ENCODE measurements at places on chromosomes 16 and 17. TPM values are rescaled to one million over a fixed set of nuclear protein-coding genes. Genes with fewer than 3 reads are reported as not detected.

DNA sequence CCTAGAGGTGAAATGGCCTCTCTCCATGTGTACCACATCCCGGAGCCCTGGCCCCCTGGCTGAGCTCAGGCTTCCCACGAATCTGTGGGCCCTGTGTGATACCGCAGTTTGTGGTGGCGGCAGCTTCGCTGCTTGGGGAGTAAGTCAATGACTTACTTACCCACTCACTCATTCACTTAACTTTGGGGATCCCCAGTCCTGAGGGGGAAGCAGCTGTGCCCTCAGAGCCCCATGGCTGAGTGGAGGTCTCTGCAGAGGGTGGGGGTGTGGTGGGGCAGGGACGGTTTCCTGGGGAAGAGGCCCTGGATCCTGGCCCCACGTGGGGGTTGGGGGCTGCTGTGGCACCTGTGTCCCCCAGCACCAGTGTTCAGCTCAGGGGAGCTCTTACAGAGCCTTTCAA lies 13.2 kb downstream of the KCNJ12 start:
- H3K4me3 ChIP-seq = no peak overlapping the region
- no peak overlapping the region for H3K27ac ChIP-seq
- no peak for DNase-seq
- no peaks in the 10 kb centered on the region for H3K36me3 ChIP-seq
- peaks cover 7% of the 10 kb centered on the region for H3K27me3 ChIP-seq

DNA sequence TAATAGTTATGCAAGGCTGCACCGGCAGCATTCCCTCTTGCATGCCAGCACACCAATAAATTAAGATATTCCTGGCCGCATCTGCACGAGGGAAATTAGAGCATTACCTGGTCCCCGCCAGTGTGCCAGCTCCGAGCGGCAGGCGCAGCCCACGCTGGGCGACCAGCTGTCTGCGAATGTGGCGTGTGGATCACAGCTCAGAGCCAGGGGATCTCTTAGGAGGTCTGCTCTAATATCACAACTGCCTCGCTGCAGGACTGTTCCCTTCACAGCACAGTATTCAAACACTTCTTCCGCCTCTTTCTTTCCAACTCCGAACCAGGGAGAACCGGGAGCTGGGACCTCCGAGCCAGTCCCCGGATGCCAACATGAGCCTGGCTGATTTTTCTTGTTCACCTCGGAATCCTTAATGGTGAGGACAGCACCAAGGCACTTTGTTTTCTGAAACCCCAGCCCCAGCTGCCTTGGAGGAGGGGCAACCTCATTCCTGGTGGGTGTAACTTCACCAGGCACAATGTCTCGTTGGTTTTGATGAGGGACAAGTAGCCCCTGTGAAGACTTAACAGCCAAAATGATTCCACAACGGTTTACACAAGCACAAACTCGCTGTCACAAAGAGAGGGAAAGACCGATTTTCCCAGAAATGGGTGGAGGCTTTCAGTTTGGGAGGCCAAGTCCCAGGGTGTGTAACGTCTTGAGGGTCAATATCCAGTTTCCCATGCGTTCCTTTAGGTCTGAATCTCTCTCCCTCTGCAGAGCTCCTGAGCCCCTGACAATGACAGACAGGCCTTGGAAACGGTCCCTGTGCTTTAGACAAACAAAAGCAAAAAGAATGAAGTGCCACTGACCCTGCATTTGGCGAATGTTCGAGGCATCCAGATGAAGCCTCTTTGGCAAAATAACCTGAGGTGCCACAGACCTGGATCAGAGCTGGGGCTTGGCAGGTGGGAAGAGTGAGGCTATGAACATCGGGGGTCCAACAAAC lies 213.2 kb downstream of the C16orf78 start:
- H3K27ac ChIP-seq = no peak overlapping the region
- DNase-seq = no peak
- no peaks in the 10 kb centered on the region for H3K36me3 ChIP-seq
- H3K4me1 ChIP-seq = no peaks in the 10 kb centered on the region
- no peak overlapping the region for H3K4me3 ChIP-seq
- H3K27me3 ChIP-seq = no peaks in the 10 kb centered on the region

TOM1L1 gene
- total RNA-seq = 1.00 TPM

TRPV3 gene
- total RNA-seq = 2.0 TPM

GRCh38 chr17:47924785-47925677 lies 16.3 kb upstream of the PNPO start:
- no peak overlapping the region for H3K27ac ChIP-seq
- no peak for DNase-seq
- H3K36me3 ChIP-seq = peaks cover 8% of the 10 kb centered on the region
- peaks cover 9% of the 10 kb centered on the region for H3K4me1 ChIP-seq
- no peak overlapping the region for H3K4me3 ChIP-seq

OR1E1 gene
- not detected for total RNA-seq

ZNF385C gene
- 1.1 TPM for total RNA-seq

GRCh38 chr17:39318636-39319035 lies 82.8 kb downstream of the FBXL20 start:
- no peak overlapping the region for H3K4me3 ChIP-seq
- DNase-seq = no peak
- H3K27me3 ChIP-seq = no peaks in the 10 kb centered on the region
- no peak overlapping the region for H3K27ac ChIP-seq

DNA sequence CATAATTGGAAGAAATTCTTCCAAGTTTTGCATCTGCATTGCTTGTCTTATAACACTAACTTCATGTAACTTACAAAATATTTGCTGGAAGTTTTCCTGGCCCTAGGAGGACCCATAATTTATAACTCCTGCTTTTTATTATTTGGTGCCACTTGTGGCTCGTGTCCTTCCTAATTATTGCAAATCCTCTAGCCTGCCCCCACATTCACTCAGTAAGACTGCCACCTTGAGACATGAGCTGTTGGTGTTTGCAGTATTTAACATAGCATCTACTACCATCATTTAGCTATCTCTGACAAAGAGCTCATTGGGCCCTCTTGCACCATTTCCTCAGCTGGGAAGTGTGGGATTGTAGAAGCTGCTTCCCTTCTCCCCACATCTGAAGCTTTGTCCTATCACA lies 49.5 kb downstream of the FTO start:
- no peaks in the 10 kb centered on the region for H3K27me3 ChIP-seq
- peaks cover 5% of the 10 kb centered on the region for H3K4me1 ChIP-seq
- no peak overlapping the region for H3K27ac ChIP-seq
- H3K4me3 ChIP-seq = no peak overlapping the region

DNA sequence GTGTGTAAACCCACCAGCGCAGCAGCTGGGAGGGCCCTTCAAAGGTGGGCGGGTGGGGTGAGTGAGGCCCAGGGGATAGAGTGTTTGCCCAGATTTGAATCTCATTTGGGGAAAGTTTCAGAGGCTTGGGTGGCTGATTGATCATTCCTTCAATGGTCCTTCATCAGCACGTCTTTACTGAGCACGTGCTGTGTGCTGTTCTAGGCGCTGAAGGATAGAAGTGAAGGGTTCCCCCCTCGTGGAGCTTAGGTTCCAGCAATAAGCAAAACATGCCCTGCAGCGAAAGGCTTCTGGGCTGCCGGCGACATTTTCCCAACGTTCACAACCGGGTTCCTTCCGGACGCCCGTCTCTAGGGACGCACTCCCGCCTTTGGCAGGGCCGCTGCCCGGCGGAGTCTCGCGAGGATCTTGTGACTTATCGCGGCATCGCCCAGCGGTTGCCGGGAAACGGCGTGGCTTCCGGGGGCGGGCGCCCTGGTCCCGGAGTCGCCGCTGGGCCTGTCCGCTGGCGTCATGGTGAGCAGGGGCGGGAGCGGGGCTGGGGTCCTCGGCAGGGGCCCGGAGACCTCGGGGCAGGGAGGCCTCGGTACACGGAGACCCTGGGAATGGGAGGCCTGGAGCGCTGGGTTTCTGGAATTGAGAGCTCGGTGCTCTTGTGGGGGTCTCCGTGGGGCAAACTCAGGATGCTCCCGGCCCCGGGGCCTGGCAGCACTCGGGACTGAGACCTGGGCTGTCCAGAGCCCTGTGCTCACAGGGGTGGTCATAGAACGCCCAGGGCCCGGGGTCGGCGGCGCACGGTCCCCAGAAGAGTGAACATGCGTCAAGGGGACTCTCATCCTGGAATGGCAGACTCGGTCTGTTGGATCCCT lies 3.2 kb upstream of the DBNDD1 start:
- peak overlapping the region; percentile 82 for H3K4me3 ChIP-seq
- peak; percentile 88 for DNase-seq
- peaks cover 7% of the 10 kb centered on the region for H3K27me3 ChIP-seq
- H3K36me3 ChIP-seq = no peaks in the 10 kb centered on the region

DNA sequence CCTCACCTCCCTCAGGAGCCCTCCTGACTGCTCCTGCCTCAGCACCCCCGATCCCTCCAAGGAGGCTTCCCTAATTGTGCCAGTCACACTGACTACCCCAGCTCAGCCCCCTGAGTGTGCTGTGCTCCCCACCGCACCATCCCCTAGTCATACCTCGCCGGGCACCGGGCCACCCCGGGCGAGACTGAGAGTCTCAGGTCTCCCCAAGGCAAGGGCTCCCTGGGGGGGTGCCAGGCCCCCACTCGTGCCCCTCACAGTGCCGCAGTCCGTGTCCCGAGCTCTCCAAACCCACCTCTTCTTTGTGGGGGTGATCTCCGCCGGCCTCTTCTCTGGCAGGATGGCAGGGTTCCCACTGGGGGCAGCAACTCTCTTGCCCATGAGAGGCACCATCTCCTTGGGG lies 3.2 kb downstream of the TRPV3 start:
- H3K4me1 ChIP-seq = peaks cover 23% of the 10 kb centered on the region
- H3K4me3 ChIP-seq = no peak overlapping the region
- no peak for DNase-seq
- no peak overlapping the region for H3K27ac ChIP-seq

GRCh38 chr16:87585442-87586200 lies 16.7 kb upstream of the JPH3 start:
- no peaks in the 10 kb centered on the region for H3K36me3 ChIP-seq
- H3K27ac ChIP-seq = no peak overlapping the region
- peaks cover 5% of the 10 kb centered on the region for H3K4me1 ChIP-seq

DNA sequence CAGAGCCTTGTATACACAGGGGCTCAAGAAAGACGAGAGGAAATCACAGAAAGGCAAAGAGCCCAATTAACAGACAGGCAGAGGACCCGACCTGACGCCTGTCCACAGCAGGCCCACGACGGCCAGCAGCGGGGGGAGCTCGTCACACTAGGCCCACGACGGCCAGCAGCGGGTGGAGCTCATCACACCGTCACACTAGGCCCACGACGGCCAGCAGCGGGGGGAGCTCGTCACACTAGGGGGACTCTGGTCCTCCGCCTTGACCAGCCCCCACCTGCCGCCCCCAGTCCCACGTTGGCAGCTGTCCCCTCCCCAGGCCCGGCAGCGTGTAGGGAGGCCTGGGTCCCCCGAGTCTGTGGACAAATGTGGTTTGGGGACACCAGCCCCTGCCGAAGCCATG lies 23.7 kb upstream of the GNG13 start:
- H3K4me3 ChIP-seq = no peak overlapping the region
- DNase-seq = no peak
- peaks cover 11% of the 10 kb centered on the region for H3K4me1 ChIP-seq
- no peaks in the 10 kb centered on the region for H3K36me3 ChIP-seq

ITGB4 gene
- 3.5 TPM for total RNA-seq

- peaks cover 3% of the 10 kb centered on the region for H3K36me3 ChIP-seq
- H3K27ac ChIP-seq = no peak overlapping the region
- H3K4me1 ChIP-seq = peaks cover 20% of the 10 kb centered on the region
- no peaks in the 10 kb centered on the region for H3K27me3 ChIP-seq
- no peak overlapping the region for H3K4me3 ChIP-seq
These were observed 4.9 kb downstream of the INO80E start for GRCh38 chr16:30000735-30001631.

IL21R gene
- total RNA-seq = 166 TPM

SLC35B1 gene
- 62.6 TPM for total RNA-seq

- no peaks in the 10 kb centered on the region for H3K27me3 ChIP-seq
- no peaks in the 10 kb centered on the region for H3K36me3 ChIP-seq
- no peak for DNase-seq
- H3K4me1 ChIP-seq = no peaks in the 10 kb centered on the region
- no peak overlapping the region for H3K27ac ChIP-seq
These were observed 16.8 kb downstream of the VASN start for GRCh38 chr16:4388271-4389021.

PRR29 gene
- total RNA-seq = 1.1 TPM

GRCh38 chr17:17681744-17682292 lies 560 bp downstream of the RAI1 start:
- peaks cover 1% of the 10 kb centered on the region for H3K36me3 ChIP-seq
- H3K4me3 ChIP-seq = peak overlapping the region; percentile 89
- peak overlapping the region; percentile 88 for H3K27ac ChIP-seq
- no peaks in the 10 kb centered on the region for H3K27me3 ChIP-seq

HS3ST3B1 gene
- total RNA-seq = 10.8 TPM

AHSP gene
- not detected for total RNA-seq

DNA sequence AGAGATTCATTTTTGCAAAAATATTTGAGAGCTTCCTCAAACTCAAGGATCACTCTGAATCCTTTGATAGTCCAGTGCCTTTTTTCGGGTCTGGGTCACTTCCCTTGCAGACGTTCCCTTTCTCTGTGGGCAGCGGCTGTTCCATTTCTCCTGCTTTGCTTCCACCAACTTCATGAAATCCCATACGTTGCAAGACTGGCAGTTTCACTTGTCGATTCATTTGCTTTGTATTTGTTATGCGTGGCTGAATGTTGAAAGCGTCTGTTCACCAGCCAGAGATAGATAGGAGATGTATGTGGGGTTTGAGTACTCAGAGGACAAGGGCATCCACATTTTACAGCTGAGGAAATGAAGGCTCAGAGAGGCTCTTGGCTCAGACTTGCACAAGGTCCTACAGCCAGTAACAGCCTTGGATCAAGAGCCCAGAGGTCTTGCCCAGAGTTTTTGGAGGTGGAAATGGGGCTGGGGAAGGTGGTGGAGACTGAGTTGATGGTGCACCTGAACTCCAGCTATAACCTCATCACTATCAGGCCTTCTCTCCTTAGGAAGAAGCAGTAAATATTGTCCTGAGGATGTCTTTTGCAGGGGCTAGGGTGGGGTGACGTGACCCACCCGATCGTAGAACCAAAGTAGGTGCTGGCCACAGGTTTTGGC lies 1.3 kb upstream of the CCDC102A start:
- peak overlapping the region; percentile 72 for H3K4me3 ChIP-seq
- H3K4me1 ChIP-seq = peaks cover 80% of the 10 kb centered on the region
- peak; percentile 30 for DNase-seq
- H3K36me3 ChIP-seq = no peaks in the 10 kb centered on the region
- no peaks in the 10 kb centered on the region for H3K27me3 ChIP-seq
- peak overlapping the region; percentile 97 for H3K27ac ChIP-seq

DNA sequence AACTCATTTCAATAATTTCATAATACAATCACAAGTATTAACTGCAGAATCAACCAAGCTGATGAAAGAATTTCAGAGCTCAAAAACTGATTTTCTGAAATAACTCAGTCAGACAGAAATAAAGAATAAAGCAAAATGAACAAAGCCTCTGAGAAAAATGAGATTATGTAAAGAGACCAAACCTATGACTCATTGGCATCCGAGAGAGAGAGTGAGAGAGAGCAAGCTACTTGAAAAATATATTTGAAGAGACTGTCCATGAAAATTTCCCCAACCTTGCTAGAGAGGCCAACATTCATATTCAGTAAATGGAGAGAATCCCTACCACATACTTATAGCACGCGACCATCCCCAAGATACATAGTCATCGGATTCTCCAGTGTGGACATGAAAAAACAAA lies 1376.4 kb downstream of the CDH11 start:
- no peaks in the 10 kb centered on the region for H3K27me3 ChIP-seq
- no peak overlapping the region for H3K4me3 ChIP-seq
- DNase-seq = no peak
- H3K36me3 ChIP-seq = peaks cover 2% of the 10 kb centered on the region

Data from activated T-cell treated with anti-CD3 and anti-CD28 coated beads, Interleukin-2, amount 50 U/mL, for 72 hours (primary cell).